Effector CD8-positive, alpha-beta T cell (primary cell): ENCODE measurements at places on chromosomes 13 and 19.

DNA sequence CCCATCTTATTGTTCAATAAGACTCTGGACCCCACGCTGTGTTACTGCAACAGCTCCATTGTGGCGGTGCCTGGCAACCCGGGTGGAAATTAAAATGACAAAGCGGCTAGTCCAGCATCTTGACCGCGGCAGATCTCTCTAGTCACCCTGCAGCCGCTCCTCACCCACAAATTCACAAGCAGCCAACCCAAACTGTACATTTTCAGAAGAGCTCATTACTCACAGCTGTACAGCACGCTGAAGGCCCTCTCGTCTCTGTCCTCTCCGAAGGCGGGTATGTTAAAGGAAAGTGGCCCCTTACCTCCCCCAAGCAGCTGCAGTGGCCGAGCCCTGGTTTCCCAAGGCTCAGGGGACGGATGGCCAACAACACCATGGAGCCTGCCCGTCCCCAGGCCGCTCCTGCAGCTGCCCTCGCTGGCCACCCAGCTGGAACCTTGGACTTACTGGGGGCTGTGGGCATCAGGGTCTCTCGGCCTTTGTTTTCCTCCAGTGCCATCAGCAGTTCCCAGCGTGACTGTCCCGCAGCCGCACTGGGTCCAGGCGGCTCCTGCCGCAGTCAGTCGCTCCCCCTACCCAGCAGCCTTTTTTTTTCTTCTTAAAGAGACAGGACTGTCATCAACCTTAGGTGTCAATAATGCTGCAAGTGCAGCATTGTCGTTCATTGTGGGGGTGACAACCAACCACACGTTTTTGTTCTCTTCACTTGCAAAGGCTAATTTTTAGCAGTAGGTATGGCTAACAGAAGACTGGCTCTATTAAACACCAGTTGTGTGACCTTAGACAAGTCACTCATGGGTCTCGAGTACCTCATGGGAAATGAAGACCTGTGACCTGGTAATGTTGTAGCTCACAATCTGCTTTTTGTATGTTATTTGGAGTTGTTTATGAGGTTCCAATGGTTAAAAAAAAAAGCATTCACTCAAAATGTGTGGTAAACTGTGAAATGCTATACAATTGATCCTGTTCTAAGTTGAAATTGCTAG, at the start of gene SACS:
TSS of gene SACS (minus strand) at position 532 of the 983 bp plus-strand sequence. CDS start 22,463 bp downstream, outside the sequence.
- no peak for DNase-seq

DNA sequence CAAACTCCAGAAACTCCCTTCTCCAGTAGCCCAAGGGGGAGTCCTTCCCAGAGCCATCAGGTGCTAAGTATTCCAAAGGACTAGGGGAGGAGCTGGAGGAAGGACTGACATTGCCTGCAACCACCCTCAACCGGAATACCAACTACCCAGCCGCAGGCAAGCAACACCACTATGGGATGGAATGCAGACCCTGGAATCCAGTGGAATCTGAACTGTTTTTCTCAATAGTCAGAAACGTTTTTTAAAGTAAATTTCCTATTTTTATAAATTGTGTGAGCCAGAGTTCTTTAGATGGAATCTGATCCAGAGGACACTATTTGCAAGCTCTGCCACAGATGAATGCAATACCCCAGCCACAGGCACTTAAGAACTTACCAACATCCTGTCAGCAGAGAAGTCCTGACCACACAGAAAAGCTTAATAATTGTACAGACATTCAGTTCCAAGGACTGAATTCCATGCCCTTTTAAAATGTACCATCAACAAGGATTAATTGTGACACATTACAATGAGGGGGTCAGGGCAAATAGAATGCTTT, 92.1 kb downstream of the USP12 start:
- no peak for DNase-seq

DNA sequence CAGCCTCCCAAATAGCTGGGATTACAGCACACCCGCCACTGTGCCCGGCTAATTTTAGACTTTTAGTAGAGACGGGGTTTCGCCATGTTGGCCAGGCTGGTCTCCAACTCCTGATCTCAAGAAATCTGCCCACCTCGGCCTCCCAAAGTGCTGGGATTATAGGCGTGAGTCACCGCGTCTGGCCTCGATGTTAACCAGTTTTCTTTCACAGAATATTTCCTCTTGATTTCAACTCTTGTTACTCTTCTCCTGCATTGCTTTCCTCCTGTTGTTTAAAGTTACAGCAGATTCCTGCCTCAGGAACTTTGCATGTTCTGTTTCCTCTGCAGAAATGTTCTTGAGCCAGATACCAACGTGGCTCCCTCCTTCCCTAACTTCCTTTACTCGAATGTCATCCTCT, 3.7 kb upstream of the PEX11G start:
- no peak for DNase-seq

GRCh38 chr13:111654531-111654930, 334.1 kb downstream of the TEX29 start:
- DNase-seq = no peak

GRCh38 chr13:91181892-91182291, 165.6 kb upstream of the MIR17HG start:
- no peak for DNase-seq

DNA sequence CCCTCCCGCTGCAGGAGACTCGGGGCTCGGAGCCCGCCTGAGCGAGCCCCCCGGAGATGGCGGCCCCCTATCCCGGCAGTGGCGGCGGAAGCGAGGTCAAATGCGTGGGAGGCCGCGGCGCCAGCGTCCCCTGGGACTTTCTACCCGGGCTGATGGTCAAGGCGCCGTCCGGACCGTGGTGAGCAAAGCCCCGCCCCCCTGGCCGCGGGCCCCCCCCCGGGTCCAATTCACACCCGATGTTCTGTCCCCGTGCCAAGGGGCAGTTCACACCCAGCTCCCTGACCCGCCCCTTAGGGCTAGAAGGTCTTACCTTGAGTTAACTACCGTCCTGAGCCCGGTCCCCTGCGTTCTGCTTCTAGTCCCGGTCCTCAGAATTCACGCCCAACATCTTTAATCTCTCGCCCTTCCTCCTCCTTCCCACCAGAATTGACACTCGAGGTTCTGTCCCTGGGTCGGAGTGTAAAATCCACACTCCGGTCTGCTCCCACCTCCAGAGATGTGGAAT, 1.4 kb downstream of the NPAS1 start:
- no peak for DNase-seq

GRCh38 chr19:21128901-21129698, 12.7 kb upstream of the ZNF431 start:
- no peak for DNase-seq

DNA sequence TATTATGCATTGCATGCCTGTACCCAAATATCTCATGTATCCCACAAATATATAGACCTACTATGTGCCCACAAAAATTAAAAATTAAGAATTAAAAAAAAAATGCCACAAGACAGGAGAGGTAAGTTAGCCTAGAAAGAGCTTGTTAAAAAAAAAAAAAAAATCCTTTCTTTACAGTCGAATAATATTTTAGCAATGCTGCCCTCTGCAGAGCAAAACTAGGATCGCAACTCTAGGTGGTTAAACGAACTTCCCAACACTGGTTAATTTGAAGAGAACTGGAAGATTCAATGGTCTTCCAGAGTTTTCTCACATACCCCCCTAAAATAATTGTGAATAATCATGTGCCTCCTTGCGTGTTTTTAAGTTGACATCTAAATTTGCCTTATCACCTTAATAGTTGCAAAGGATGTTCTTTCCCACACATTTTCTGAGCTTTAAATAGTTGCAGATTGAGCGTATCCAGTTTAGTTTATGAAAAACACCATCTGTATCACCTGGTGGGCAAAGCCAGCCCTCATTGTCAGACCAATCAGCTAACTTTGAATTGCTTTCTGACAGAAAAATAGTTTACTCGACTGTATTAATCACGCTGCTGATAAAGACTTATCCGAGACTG, 47.4 kb upstream of the RCBTB2 start:
- DNase-seq = peak; percentile 65

DNA sequence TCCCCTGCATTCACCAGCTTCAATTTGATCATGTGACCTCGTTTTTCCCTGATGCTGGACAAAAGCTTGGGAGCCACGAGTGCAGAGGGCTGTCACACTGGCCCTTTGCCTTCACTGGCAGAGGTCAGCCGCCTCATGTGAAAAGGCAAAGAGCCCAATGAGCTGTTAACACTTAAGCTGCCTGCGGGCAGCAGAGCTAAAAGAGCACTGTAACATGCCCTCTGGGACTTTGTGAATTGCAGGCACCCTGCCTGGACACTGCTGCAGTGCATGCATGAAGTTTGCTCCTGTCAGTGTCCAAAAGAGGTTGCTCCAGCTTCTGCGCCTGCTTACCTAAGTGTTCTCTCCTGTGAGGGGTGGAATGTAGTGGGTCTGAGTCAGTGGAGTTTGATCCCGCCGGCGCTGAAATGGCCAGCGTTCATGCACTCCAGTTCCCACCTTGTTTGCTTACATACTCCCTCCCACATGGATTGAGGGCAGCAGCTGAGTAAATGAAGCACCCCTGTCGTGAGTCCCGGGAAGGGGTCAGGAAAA, 193.7 kb downstream of the RFC3 start:
- DNase-seq = no peak

DNA sequence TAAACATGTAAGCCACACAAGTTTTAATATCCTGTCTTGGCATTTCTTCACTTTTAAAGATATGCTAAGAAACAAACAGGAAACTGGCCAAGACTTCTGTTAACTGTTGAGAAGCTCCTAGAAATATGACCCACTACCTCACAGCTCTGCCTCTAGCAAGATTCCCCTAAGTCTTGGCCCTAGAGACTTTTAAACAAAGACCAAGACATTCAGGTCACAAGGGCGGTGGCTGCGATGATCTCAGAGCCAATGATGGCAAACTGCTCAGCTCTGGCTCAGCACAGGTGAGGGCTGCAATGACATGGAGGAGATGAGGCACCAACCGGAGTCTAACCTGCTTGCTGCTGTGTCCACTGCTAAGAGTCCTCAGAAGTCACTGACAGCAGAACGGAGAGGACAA, 114.8 kb downstream of the SUCLA2 start:
- DNase-seq = no peak

GRCh38 chr19:4295972-4296771, 6.0 kb downstream of the TMIGD2 start:
- DNase-seq = no peak

DNA sequence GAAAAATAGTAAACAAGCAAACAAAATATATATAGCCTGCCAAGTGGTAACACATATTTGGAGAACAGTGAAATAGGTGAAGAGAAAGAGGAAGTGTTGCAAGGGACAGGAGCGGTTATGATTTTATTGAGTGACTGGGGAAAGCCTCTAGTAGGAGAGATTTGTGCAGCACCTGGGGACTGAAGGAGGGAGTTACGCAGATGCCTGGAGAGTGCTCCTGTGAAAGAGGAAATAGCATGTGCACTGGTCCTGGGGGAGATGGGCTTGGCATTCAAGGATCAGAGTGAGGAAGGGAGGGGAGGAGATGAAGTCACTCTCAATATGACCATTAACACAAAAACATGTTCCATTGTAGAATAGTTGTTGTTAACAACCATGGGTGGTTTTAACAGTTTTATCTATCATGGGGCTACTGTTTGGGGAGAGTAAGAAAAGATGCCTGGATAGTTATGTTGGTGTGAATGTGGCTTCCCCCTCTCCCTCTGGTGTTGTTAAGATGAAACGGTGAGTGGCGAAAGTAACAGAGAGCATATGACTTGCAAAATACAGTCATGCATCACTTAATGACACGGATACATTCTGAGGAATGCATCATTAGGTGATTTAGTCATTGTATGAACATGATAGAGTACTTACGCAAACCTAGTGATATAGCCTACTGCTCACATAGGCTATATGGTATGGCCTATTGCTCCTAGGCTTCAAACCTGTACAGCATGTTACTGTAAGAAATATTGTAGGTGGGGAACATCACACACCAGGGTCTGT, 251.7 kb upstream of the ARGLU1 start:
- no peak for DNase-seq

DNA sequence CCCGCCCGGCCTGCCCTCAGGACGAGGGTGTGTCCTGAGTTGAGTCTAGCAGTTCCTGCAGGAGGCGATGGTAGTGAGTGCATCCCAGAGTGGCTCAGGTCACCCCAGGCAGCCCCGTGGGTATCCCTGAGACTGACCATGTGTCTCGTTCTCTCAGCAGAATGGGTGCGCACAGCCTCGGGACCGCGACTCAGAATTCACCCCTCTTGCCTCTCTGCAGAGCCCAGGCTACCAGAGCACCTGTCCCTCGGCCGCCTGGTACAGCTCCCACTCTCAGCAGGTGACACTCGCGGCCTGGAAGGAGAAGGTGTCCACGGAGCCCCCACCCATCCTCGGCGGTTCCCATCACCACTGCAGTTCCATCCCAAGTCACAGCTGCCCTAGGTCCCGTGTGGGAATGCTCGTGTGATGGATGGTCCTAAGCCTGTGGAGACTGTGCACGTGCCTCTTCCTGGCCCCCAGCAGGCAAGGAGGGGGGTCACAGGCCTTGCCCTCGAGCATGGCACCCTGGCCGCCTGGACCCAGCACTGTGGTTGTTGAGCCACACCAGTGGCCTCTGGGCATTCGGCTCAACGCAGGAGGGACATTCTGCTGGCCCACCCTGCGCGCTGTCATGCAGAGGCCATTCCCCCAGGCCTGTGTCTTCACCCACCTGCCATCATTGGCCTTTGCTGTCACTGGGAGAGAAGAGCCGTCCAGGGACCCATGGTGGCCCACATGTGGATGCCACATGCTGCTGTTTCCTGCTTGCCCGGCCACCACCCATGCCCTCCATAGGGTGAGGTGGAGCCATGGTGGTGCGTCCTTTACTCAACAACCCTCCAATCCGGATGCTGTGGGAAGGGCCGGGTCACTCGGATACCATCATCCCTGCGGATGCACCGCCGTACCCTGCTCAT, 87.1 kb upstream of the MCF2L start:
- no peak for DNase-seq

DNA sequence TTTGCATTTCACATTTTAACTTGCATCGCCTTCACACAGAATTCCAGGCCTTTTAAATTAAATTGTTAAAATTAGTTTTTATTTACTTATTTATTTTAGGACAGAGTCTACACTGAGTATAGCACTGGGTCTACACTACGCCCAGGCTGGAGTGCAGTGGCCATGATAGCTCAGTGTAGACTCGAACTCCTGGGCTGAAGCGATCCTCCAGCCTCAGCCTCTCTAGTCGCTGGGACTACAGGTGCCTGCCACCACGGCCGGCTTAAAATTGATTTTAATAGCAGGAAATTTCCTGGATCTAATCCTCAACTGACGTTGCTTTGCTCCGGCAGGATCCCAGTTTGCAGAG, 301 bp upstream of the ZNF610 start:
- no peak for DNase-seq

- DNase-seq = no peak
Measured at GRCh38 chr13:46899801-46900200, 2.9 kb upstream of the HTR2A start.

- no peak for DNase-seq
Measured at GRCh38 chr19:42280815-42281145, 11.7 kb downstream of the CIC start.

- no peak for DNase-seq
Measured at GRCh38 chr13:104002216-104002615, 936.0 kb upstream of the SLC10A2 start.

- DNase-seq = no peak
Measured at GRCh38 chr19:3836887-3837286, 32.0 kb downstream of the ZFR2 start.
